ENCODE measurements at places on chromosomes 2 and 18. TPM values are rescaled to one million over a fixed set of nuclear protein-coding genes. Genes with fewer than 3 reads are reported as not detected.

Gene SKA1
- polyA plus RNA-seq = 2.6 TPM

Gene EN1
- polyA plus RNA-seq = 6.1 TPM

GRCh38 chr18:63255435-63255834, 64.1 kb downstream of the BCL2 start:
- DNase-seq = no peak

Gene MYO7B
- 1.1 TPM for polyA plus RNA-seq

DNA sequence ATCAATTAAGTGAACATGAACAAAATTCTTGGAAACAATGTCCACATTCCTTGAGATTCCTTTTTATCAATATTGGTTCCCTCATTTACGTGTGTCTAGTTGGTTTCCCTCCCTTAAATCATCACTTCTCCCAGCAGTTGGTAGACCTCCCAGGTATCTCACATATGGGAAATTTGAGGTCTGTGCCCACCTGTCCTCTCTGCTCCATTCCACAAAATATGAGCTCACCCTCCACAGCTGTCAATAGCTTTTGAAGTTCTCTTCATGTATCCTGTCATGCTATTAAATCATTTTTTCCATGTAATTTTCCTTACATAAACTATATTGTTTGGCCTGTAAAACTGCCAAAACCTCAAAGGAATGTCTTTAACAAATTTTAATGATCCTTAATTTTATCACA, 992.2 kb upstream of the ACVR2A start:
- DNase-seq = no peak

DNA sequence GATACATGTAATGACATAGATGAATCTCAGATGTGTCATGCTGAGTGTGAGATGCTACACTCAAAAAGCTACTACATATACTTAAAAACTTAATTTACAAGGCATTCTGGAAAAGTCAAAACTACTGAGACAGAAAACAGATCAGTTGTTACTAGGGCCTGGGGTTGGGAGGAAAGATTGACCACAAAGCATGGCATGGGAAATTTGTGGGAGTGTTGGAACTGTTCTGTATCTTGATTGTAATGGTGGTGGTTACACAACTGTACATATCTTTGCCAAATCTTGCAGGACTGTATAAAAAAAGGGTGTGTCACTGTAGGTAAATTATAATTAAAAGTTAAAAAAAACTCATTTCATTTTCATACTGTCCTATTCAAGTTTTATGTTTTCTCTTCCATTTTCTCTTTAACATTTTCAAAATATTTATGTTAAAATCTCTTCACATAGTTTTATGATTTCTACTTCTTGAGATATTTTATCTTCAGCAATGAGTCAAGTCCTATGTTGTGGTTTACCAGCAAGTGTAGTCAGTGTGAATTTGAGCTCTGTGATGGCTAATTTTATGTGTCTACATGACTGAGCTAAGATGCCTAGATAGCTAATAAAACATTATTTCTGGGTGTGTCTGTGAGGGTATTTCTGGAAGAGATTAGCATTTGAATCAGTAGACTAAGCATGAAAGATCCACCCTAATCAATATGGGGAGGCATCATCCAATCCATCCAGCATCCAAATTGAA, 58.6 kb upstream of the VRK2 start:
- no peak for DNase-seq

DNA sequence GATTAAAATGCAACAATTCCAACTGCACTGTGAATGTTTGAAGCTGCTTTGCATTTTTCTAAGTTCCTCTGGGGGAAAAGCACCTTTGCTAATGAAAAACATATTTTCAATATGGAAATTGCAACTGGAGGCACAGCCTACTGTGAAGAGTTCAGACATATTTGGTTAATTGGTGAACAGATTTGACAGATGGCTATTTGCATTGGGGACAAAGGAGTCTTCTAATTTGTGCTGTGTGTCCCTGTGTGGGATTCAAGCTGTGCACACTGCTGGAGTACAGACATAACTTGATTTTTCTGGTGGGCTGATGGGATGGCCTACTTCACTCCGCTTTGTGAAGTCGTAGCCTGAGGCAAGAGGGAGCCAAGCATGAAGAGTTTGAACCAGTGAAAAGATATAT, 40.7 kb upstream of the ARHGAP25 start:
- no peak for DNase-seq

GRCh38 chr2:110979471-110980338, 141.0 kb upstream of the BCL2L11 start:
- DNase-seq = no peak

- DNase-seq = no peak
Measured at GRCh38 chr2:33258387-33258786, 218.1 kb upstream of the RASGRP3 start.

- no peak for DNase-seq
Measured at GRCh38 chr2:16126517-16127275, 186.3 kb downstream of the MYCN start.

DNA sequence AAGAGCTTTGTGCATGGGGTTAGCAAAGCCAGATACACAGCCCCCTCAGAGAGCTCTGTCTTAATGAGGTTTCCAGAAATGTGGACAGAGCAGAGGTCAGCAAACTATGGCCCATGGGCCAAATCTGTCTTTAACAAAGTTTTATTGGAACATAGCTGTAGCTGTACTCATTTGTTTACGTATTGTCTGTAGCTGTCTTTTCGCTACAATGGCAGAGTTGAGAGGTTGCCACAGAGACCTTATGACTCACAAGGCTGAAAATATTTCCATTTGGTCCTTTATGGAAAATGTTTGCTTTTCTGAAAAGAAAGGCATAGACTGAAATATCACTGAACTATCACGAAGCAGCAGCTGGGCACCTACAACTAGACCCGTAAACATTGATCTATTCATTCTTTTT, 841.8 kb downstream of the SLC4A3 start:
- DNase-seq = no peak

Gene ALPI
- polyA plus RNA-seq = not detected

GRCh38 chr2:203672856-203673255, 33.6 kb upstream of the CD28 start:
- DNase-seq = no peak

- no peak for DNase-seq
Measured at GRCh38 chr18:43627848-43628530, 350.7 kb upstream of the SYT4 start.

DNA sequence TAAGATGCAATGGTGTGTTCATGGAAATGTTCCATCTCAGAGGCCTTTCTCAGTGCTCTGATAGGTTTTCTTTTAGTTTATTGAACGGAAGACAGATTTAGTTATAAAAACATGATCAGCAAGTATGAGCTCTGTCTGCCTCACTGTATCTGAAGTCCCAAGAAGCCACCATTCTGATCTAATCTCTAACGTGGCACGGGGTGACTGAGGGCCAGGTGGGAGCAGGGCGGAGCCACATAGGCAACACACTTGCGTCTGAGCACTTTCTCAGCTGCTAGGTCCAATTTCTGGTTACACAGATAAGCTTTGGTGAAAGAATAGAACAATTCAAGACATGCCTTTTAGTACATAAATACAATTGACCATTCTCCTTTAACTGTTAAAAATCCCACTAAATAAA, 60.4 kb downstream of the SNTG2 start:
- no peak for DNase-seq

DNA sequence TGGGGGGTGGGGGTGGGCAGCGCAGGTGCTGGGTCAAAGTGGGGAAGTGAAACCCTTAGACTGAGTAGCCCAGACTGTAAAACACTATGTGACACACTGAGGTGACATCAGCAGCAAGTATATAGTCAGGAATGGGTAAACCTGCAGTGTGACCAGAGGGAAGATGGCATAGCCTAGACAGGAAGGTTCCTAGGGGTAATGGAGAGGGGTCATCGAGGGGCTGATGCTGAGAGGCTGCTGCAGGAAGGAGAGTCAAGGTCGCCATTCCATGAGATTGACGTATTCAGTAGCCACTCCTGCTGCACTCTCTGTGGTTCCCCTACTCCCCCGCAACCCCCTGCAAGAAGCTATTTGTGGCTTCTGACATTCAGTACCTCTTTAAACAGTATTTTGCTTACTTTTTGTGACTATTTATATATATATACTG, 111.7 kb downstream of the CHST9 start:
- DNase-seq = no peak

- DNase-seq = no peak
Measured at GRCh38 chr2:176484838-176485237, 215.6 kb downstream of the MTX2 start.

- DNase-seq = no peak
Measured at GRCh38 chr2:232592772-232593395, 40.5 kb upstream of the EFHD1 start.

GRCh38 chr2:62110415-62111025, 85.4 kb upstream of the B3GNT2 start:
- DNase-seq = no peak

DNA sequence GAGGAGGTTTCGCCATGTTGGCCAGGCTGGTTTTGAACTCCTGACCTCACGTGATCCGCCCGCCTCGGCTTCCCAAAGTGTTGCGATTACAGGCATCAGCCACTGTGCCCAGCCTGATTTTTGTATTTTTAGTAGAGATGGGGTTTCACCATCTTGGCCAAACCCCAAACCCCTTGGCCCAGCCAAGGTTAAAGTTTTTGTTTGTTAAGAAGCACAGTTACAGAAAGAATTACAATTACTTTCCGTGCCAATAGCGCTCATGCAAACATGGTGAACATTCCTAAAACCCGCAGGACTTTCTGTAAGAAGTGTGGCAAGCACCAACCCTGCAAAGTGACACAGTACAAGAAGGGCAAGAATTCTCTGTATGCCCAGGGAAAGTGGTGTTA, 26.1 kb downstream of the ITSN2 start:
- DNase-seq = no peak

DNA sequence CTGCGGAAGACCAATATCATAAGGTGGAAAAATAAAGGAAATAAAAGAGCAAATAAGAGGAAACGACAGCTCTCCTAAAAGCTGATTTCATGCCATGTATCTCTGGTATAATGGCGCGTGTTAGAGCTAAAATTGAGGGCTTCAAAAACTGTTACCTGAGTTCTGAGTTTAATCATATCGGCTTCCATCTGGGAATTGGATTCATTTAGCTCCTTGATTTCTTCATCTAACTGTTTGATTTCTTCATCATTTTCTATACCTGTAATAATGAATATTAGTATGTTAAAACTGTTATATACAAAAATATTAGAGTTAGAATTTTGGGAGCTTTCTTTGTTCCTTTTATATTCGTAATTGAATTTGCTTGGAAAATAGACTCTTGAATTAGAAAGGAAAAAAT, 57.2 kb upstream of the PXDN start:
- DNase-seq = no peak

DNA sequence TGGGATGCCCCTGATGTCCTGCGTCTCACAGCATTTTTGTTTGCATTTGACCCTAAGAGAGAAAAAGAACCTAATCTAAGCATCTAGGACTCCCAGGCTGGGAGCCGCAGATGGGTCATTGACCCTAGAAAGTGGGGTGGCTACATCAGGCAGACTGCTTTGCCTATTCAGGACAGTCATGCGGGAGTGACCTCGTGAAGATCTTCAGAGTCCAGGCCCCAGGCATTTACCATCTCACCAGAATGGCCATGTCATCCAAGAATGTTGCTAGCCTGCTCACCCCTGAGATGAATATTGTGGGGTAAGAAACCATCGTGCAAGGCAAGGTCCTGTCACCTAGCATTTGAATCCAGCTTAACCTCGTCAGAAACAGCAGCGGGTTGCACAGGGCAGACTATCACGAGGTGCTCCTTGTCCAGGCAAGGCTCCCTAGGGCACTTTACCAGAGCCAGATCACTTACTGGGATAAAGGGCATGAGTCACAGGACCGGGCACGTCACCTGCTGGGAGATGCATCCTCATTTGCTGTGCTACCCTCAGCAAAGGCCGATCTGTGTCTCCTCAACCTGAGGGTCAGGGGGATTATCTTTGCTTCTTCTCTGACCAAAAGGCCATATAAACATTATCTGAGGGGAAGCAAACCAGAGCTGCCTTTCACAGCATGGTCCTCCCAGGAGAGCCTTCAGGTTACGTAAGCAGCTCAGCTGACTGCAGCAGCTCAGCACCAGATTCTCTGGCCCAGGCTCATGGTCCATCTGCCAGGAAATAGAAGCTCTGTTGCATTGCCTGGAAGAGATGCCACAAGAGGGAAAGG, 162.3 kb downstream of the ACKR3 start:
- peak; percentile 62 for DNase-seq

Gene CPSF3
- polyA plus RNA-seq = 33.4 TPM

- DNase-seq = no peak
Measured at GRCh38 chr2:56155188-56155587, 28.6 kb upstream of the CCDC85A start.
